Activated CD8-positive, alpha-beta memory T cell treated with anti-CD3 and anti-CD28 coated beads for 1 hour (primary cell): ENCODE measurements at places on chromosomes 1 and 21.

- no peak for DNase-seq
Measured at GRCh38 chr1:209095627-209096595, 487.6 kb upstream of the CAMK1G start.

DNA sequence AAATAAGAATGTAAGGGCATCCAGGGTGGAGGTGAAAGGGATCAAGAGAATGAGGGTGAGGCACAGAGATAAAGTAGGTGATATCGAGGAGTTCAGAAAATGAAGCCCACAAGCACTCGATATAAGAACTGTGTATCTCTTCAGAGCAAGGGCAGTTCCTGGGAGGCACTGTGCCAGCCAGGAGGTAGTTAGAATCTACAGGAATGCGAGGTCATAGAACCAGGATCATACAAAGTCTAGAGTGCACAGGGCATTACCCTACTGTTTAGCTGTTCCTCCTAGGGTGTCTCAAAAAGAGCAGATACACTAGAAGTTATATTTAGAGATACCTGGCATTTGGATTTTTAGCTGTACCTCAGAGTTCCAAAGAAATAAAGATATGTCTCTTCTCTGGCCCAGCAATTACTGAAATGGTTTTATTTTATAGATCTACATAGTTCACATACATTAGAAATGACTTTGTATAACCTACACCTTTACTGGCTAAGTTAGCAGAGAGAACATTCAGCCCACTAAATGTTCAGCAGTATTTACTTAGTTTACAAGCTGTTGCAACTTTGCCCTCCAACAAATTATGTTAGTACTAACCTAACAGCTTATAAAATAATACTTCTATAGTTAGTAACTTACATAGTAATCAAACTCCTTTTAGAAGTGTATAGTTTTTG, 1.6 kb downstream of the OVAAL start:
- DNase-seq, result no peak

DNA sequence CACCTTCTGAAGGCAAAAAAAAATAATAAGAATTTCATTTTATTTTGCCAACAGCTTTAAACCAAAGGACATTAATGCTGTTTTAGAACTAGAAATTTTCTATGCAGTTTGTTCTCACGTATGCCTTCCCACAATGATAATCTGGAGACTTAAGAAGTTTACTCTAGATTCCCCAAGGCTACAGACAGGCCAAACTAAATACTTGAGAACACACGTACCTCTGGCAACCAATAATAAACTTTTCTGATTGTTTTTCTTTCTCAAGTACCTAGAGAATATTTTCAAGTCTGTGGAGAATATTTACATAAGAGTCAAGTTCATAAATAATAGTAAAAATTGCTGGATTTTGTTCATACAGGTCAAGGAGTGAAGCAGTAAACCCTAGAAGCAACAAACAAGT, 15.9 kb downstream of the CLDN8 start:
- no peak for DNase-seq

GRCh38 chr1:193014400-193014799, 44.8 kb downstream of the UCHL5 start:
- no peak for DNase-seq

- DNase-seq, result no peak
Measured at GRCh38 chr1:172471666-172472065, 27.8 kb upstream of the PIGC start.

DNA sequence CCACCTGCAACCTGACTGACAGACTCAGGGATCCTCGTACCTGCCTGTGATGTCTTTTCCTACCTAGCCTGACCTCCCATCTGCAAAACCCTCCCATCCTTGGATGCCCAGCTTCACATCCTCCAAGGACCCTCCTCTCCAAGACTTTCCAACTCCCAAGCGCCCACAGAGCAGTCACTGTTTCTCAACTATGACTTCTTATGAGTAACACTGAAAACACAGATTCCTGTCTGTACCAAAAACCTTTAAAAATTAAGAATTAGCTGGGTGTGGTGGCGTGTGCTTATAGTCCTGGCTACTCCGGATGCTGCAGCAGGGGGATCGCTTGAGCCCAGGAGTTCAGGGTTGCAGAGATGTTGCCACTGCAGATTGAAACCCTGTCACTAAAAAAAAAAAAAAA, 181.9 kb downstream of the PSMG1 start:
- no peak for DNase-seq

- DNase-seq, result no peak
Measured at GRCh38 chr1:214214851-214215250, 66.1 kb upstream of the SMYD2 start.
